ENCODE measurements at places on chromosomes 7 and 10.

DNA sequence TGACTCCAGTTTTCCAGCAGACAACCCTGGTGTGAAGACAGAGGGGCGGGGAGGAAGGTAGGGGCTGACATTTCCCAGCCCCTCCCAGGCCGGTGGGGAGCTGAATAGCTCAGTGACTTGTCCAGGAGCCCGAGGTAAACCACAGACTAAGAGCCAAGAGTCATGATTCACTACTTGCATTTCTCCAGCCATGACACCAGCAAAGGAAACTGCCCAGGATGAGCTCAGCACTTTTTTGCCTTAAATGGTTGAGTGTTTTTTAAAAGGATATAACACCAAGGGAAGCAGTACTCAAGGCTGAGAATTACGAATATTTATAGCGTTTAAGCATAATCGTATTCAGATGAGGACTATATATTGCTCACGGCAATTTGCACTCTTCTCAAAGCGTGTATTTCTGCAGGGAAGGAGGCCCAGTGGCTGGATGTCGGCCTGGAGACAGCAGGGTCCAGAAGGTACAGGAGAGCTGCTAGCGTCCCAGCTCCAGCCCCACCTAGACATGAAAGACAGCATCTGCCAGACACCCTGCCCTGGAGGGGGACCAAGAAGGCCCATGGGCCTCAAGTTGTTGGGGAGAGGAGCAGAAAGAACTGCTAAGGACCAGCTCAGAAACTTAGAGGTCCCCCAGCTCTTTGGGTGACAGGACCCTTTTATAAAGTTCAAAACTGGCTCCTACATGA is 141.4 kb downstream of the GRID1 start:
- DNase-seq = peak; percentile 55

DNA sequence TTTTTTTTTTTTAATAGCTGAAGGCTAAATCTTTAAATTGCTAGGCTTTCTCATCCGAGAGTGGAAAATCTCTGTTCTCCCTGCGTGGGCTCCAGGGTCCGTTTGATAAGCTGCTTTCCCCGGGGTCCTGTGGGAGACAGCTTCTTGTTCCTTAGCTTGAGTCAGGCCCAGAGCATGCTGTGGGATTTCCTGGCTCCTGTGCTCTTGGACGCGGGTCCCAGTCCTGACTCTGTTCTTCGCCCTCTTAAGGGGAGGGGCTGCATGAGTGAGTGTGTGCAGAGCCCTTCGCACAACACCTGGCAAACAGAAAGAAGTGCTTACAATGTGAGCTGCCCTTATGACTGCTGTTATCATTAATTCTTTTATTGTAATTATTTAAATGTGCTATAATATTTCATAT is 133.5 kb downstream of the TACC2 start:
- no peak for DNase-seq

DNA sequence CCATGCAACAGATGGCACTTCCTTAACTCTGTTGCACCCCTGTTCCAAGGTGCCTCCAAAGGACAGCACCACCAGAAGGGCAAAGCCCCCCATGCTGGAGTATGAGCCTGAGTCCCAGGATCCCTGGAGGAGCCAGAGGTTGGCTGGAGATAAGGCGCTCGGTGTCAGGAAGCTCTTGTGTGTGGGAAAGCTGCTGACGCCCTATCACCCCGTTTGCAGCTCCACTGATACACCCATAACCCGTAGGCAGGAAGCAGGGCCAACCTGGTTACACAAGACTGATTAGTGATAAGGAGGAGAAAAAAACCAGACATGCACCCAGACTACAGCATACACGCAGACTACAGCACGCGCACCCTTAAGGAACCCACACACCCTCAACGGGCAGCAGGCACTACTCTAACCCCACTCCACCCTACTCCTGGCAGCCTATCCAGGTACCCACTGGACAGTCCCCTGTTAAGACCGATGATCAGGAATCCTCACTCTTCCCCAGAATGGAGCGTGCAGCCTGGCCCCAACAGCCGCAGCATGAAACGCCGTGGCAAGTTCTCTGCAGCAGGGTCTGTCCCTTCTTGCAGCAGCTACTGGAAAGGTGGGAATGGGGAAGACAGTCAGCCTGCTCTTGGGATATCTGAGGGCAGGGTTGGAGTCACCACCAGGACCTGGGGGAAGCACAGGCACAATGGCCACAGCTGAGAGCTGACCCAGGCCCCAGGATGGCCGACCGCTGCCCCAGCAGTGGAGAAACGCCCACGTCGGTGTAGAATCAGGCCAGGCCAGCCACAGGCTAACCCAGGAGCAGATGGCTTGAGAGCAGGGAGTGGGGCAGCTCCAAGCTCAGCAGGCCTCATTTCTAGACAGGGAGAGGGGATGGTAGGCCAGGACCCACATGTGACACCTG is 38.3 kb upstream of the TUBB8 start:
- DNase-seq = no peak

DNA sequence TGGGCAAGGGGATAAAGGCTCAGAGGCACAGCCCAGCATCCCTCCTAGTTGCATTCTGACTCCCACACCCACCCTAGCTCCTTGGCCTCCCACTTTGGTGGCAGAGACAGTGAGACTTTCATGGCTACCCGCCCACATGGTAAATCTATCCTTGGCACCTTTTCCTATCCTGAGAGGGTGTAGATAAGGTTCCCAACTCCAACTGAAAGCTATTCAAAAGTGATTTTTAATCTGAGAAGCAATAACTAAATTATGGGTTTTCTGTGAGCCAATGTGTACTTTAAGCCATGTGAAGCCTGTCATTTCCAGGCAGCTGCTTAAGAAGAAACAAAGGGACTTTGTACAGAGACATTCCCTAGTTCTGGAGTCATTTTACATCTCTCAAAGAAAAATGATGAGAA is 9.1 kb downstream of the LAMB1 start:
- DNase-seq = no peak

DNA sequence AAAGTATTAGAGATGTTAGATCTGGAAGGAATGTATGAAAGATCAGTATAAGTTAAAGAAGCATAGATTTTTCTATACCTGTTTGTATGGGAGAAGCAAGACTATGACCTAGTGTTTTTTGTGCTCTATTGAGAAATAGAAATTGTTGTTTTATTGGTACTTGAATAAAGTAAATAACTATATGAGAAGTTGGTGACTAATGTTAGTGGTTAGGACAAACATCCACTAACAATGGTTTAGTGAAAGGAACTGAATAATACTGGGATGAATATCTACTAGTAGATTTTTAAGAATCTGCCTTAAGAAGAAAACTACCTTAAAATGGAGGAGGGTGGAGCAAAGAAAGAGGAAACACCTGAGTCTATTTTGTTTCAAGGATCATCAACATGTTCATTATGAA is 521.1 kb upstream of the POT1 start:
- DNase-seq = no peak

DNA sequence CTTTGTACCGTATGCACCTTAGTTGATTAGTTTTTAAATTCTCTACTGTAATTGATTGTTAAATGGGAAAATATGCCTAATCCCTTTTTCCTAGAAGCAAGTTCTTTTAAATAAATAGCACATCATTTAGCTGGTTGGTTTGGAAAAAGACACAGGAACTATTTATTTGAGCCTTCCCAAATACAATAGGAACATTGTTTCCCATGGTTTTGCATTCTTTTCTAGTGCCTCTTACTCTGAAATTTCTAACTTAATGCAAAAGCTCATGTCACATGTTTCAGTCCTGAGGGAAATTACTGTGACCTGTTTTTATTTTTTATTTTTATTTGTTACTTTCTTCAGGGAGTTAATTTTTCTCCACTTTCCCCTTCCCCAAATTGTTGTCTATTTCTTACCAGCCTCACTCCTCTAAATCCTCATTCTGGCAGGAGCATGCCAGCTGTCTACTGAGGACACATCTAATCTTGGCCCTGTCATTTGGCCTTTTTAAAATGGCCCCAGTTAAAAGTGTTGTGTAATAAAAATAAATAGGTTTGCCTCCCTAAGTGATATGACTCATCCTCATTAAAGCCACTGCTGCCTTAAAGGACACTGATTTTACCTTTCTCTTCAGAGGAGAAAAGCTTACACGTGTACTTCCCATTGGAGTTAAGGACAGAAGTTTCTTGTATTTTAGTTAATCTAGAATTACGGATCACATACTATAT is 94.5 kb downstream of the PPP1R3A start:
- no peak for DNase-seq

- no peak for DNase-seq
Measured at GRCh38 chr7:152949253-152949652, 189.7 kb downstream of the ACTR3B start.

- DNase-seq = no peak
Measured at GRCh38 chr7:28802450-28802849, 155.7 kb downstream of the TRIL start.

DNA sequence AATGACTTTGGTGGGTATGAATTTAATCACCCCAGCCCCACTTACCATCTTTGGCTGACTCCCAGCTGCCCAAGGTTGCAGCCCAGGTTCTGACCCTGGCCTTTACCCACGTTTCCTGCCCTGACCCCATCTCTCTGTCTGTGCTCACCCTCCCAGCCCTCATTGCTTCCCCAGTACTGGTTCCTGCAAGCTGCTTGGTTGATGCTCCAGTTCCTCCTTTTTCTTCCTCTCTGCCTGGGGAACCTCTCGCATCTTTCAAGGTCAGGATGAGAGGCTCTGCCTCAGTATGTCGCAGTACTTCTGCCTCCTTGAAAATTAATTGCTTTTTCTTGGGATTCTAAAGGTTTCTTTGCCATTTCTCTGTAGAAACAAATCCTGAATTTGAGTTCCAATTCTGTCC is 263.8 kb upstream of the ZNF32 start:
- no peak for DNase-seq

DNA sequence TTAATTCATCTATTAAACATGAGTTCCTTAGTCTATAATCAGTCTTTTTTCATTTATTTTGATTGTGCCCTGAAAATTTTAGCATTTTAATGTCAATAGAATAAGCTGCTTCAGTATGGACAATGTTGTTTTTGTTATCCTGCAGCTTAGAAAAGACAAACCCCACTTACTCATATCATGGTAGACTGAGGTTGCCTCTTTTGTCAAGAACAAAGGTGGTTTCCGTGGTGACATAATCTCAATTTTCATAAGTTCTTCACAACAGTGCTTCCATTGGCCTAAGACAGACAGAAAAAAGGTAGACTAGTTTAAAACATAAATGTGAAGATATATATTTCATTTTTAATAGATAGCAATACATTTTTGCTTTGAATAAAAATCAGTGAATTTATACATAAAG is 69.1 kb downstream of the RTKN2 start:
- no peak for DNase-seq

DNA sequence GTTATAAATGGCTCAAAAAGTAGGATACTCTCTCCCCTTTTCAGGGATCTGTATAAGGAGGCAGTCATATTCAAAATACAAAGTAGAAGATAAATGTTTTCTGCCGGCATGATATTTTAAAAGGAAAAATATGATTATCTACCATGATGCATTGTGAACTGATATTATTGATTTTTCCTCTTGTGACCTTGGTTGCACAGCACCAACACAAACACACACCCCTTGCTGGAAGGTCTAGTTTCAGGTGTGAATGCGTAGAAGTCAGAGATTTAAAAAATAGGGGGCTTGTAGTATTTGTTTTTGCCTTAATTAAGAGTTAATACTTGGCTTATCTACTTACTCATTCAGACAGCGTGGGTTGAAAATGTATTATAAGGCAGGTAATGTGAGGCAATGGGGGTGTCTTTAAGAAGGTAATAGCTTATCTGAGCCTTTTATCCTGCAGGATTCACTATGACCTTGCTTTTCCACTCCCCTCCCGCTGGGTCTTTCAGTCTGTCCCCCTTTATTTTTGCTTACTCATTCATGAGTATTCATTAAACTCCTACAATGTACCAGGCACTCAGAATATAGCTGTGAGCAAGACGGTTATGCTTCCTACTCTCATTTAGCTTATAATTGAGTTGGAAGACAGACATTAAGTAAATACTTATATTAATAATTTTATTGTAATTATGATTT is 390.6 kb downstream of the SDK1 start:
- DNase-seq = no peak

GRCh38 chr10:58017719-58018367 is 249.9 kb downstream of the IPMK start:
- DNase-seq = no peak

DNA sequence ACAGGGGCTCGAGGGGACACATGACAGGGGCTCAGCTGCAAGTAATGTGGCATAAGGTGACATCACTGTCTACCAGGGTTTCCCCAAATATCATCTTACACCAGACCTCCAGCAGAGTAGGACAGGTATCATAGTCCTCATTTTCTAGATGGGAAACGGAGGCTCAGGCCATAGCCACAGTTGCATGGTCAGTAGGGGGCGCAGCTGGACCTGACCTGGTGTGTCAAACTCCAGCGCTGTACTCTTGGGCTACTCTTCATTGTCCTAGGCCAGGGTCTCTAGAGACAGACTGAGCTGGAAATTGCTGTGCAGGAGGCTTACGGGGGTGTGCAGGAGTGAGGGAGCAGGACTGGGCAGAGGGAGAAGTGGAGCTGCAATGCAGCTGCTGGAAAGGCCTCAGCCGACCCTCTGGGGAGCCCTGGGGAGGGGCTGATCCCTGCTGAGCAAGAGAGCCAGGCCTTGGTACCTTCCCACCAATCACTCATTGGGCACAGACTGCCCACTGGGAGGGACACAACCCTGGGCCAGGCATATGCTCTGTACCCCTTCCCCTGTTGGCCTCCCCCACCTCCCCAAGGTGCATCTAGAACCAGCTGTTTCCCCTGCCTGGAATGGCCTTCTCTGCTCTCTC is 89.9 kb downstream of the CDH23 start:
- peak; percentile 69 for DNase-seq

- no peak for DNase-seq
Measured at GRCh38 chr7:111030336-111030735, 60.6 kb upstream of the LRRN3 start.

GRCh38 chr10:112247791-112248190 is 35.4 kb upstream of the TECTB start:
- DNase-seq = no peak

DNA sequence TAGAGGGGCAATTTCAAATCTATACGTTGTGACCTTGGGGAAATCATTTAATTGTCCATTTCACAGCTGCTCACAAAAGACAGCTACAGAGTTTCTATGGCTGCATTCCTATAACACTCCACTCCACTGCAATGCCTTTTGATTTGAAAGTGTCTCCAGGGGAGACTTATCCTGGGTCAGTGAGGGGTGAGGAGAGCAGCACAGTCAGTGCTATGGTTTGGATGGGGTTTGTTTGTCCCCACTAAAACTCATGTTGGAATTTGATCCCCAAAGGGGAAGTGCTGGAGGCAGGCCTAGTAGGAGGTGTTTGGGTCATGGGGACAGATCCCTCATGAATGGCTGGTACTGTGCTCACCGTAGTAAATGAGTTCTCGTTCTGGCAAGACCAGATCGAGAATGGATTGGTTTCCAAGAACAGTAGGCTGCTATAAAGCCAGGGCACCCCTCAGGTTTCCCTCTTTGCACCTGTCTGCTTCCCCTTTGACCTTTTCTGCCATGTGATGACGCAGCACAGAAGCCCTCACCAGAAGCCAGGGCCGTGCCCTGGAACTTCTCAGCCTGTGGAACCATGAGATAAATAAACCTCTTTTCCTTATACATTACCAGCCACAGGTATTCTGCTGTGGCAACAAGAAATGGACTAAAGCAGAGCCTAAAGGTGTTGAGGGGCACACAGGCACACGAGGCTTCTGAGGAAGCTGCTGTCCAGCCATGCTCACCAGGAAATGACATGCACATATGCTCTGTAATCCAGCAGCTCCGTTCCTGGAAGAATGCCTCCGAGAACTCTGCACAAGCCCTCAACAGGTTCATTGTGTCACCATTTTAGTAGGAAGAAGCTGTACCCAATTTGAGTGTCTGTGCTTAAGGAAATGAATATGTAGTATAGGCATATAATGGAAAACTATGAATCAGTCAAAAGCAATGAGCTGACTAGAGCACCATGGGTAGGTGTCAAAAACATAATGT is 5.0 kb upstream of the PAPOLB start:
- no peak for DNase-seq

GRCh38 chr10:133226251-133226808 is 3.7 kb upstream of the UTF1 start:
- no peak for DNase-seq

Data from inflammatory macrophage treated with lipopolysaccharide for 1 hour (primary cell).